ENCODE measurements at places on chromosomes 4 and X.

DNA sequence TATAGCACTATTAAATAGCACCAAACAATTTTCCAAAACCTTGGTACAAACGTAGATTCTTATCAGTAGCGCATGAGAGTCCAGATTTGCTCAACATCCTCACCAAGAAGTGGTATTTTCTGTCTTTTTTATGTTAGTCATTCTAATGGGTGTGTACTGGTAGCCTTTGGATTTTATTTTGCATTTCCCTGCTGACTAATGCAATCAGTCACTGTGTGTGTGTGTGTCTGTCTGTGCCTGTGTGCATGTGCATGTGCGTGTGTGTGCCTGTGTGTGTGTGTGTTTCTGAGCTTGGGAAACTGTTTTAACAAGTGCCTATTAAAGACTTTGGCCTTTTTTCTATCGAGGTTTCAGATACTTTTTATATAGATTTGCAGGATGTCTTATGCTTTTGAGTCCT lies 82.2 kb upstream of the MAGEA10 start:
- peak; percentile 5 for DNase-seq

DNA sequence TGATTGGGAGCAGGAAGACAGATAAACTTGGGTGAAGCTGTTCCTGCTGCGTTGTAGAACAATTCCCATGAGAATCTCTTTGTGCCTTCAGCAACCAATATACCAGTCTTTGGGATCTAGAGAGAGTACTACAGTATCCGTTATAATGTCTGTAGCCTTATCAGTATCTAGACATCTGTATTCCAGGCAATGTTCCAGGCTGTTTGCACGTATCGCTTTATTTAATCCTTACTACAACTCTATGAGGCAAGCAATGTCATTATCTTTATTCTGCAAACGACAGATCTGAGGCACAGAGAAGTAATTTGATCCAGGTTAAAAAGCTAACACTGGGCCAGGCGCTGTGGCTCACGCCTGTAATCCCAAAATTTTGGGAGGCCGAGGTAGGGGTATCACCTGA lies 251.6 kb downstream of the ARHGAP24 start:
- peak; percentile 57 for DNase-seq

DNA sequence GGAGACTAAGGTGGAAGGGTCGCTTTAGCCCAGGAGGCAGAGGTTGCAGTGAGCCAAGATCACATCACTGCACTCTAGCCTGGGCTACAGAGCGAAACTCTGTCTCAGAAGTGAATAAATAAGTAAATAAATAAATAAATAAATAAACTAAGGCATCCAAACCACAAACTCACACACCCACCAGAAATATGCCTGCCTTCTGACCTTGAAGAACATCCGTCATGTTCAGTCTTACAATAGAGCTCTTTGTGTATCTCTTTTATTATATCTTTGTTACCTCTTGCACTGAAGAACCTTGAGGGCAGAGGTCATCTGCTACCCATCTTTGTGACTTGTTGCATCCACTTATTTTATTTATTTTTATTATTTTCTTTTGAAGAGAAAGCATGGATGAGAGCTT lies 71.6 kb downstream of the PRRG1 start:
- DNase-seq = no peak

GRCh38 chrX:68114573-68115129 lies 318.6 kb downstream of the OPHN1 start:
- peak; percentile 37 for DNase-seq

GRCh38 chr4:125837493-125838201 lies 522.9 kb downstream of the FAT4 start:
- DNase-seq = no peak

GRCh38 chr4:88514557-88515511 lies 8.7 kb downstream of the PYURF start:
- no peak for DNase-seq
